Activated T-helper 1 cell treated with anti-CD3 and anti-CD28 coated beads, Interleukin-12 subunit alpha, Interleukin-12 subunit beta, Interleukin-2, Interleukin-4 antibody, amounts not matched to agents 30 ng/mL and 10 ng/mL and 1 ng/mL, durations not matched to agents 14 hours and 24 hours and 36 hours (primary cell): ENCODE measurements at places on chromosomes 6 and 20.

DNA sequence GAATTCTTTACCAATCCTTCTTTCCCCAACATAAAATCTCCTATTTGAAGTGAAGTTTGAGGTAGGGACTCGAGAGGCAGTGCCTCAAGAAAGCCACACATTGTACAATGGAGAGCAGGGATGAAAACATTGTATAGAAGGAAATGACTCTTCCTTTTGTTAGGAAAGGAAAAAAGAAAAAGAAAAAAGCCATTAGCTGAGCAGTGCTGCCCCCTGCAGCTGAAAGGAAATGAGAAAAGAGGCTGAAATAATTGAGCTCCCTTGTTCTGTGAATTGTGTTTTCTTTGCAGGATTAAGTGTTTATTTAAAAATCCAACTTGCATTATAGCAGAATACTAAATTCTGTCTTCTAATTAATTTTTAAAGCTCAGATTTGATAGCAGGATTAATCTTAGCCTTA is 162.9 kb upstream of the SASH1 start:
- DNase-seq = no peak

DNA sequence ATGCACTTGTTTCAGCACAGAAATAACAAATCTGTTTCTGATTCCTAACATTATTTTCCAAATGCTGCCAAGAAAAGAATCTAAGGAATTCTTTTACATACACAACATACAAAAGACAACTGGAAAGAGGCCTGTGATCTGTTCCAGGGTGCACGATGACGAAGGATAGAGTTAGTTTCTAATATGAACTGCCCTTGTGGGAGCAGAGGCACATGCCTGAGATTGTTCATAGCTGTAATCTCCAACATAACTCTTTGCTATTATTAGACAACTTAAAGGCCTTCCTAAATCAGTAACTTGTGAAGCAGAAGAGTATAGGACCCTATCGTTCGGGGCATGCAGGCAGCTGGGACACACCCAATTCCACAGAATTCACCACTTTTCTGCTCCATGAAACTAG is 41.2 kb upstream of the NHSL1 start:
- DNase-seq = no peak

GRCh38 chr6:98672681-98673475 is 161.5 kb upstream of the POU3F2 start:
- no peak for DNase-seq

- no peak for DNase-seq
Observed at GRCh38 chr20:40670253-40670652, 18.8 kb downstream of the MAFB start.

DNA sequence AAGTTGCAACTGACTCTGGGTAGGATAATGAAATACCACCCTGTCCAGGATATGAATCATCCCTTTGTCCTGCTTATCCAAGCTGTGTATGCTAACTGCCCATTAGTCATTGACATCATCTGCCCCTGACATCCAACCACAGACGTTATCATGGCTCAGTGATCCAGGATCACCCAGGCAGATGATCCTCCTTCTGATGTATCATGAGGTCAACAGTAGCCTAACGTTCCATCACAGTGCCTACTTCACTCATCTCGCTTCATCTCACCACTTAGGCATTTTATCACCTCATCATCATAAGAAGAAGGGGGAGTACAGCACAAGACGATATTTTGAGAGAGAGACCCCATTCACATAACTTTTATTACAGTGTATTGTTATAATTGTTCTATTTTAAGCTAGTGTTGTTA is 13.4 kb upstream of the BTN3A2 start:
- DNase-seq = no peak

- DNase-seq = no peak
Observed at GRCh38 chr6:78157606-78158005, 504.8 kb downstream of the MEI4 start.

GRCh38 chr6:165653607-165654006 is 9.4 kb downstream of the PDE10A start:
- DNase-seq = no peak

GRCh38 chr20:58310291-58310782 is 822 bp downstream of the RAB22A start:
- DNase-seq = no peak

GRCh38 chr6:113464960-113465359 is 392.2 kb upstream of the MARCKS start:
- DNase-seq = no peak

DNA sequence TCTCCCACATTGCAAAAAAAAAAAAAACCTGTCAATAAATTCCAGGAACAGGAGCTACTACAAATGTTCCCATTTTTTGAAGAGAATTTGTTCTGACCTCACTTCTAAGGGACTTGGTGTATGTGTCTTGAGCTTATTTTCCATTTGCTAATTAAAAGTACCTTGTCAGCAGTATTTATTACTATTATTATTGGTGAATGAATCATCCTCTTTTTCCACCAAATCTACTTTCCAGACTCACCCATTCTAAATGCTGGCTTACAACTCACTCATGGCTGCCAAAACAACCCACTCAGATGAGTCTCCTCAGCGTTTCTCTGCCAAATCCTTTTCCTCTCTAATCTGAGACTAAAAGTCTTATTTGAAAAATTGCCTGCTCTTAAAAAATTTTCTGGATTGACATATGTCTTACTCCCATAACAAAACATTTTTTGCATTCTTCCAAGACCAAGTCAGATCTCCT is 33.2 kb upstream of the TASP1 start:
- no peak for DNase-seq

- DNase-seq = no peak
Observed at GRCh38 chr20:64256282-64256935, 861 bp downstream of the PCMTD2 start.

GRCh38 chr6:25062070-25062811 is 126.5 kb upstream of the RIPOR2 start:
- no peak for DNase-seq

DNA sequence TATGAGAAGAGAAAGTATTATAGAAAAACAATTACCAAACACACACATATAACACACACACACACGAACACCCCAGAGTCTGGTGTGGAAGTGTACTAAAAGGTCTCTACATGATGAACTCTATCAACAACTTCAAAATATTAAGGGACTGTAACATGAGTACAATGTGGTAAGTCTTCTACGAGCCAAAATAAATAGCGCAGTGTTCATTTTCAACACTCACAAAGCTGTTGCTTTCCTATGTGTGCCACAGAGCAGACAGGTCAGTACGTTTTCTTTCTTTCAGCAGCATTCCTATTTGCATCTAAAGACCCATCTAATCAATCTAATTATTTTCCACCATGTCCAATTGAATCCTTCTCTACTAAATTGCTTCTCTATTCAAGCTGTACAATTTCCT is 12.1 kb upstream of the CNKSR3 start:
- no peak for DNase-seq

GRCh38 chr20:25376236-25376635 is 14.4 kb downstream of the ABHD12 start:
- DNase-seq = no peak

GRCh38 chr6:43645613-43645964 is 753 bp downstream of the RSPH9 start:
- DNase-seq = no peak

DNA sequence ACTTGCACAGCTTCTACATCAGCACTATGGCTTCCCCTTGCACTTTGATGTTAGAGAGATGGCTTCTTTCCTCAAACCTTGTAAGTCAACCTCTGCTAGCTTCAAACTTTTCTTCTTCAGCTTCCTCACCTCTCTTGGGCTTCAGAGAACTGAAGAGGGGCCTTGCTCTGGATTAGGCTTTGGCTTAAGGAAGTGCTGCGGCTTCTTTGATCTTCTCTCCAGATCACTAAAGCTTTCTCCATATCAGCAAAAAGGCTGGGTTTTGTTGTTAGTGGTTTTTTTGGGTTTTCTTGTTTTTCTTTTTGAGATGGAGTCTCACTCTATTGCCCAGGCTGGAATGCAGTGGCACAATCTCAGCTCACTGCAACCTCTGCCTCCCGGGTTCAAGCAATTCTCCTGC is 24.0 kb downstream of the CDK5RAP1 start:
- DNase-seq = no peak

DNA sequence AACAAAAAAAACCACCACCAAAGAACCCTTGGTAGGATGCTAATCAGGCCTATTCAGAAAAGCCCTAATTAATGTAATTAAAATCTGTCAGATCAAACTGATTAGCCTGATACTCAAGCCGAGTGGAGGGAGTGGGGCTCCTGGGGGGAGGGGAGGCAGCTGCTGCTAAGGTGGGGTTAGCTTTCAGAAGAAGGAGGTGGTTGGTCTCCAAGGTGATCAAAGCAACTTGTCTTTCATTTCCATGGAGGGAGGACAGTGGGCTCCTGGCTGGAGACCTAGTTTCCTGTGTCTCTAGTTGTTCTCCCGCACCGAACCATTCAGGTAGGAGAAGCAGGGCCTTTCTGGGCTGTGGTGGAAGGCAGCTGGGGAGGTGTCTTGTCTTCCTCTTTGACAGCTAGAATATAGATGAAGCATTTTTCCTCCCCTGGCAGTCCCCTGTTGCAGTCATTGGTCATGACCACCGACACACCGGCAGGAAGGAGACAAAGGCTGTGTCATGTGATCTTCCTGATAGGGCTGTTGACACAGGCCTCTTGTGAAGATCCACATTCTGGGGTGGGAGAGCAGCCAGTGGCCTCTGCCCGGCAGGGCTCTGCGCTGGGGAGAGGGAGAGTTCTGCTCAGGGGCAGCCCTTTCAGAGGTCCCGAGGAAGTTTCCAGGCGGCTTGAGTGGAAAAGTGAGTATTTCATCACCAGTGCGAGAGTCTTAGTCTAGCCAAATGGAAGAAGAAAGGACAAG is 39.9 kb upstream of the PRDM1 start:
- no peak for DNase-seq

- no peak for DNase-seq
Observed at GRCh38 chr6:101203664-101204063, 189.8 kb upstream of the GRIK2 start.
